ENCODE measurements at places on chromosomes 4 and X. TPM values are rescaled to one million over a fixed set of nuclear protein-coding genes. Genes with fewer than 3 reads are reported as not detected.

ZNF718 gene
- total RNA-seq: 9.3 TPM

SHROOM4 gene
- total RNA-seq: 39.0 TPM

ZNF732 gene
- 2.0 TPM for total RNA-seq

TXK gene
- 0.23 TPM for total RNA-seq

MAGEA2B gene
- not detected for total RNA-seq

IQCM gene
- total RNA-seq: not detected

CXXC4 gene
- total RNA-seq: not detected

MAGED4B gene
- total RNA-seq: 35.9 TPM

PITX2 gene
- total RNA-seq: not detected

MTTP gene
- total RNA-seq: 0.23 TPM

PABPC1L2B gene
- not detected for total RNA-seq

SORBS2 gene
- 200 TPM for total RNA-seq

SYTL4 gene
- 52.4 TPM for total RNA-seq

- peak; percentile 83 for DNase-seq
These were observed 252.6 kb downstream of the ANKRD50 start for GRCh38 chr4:124459941-124460310.

DNA sequence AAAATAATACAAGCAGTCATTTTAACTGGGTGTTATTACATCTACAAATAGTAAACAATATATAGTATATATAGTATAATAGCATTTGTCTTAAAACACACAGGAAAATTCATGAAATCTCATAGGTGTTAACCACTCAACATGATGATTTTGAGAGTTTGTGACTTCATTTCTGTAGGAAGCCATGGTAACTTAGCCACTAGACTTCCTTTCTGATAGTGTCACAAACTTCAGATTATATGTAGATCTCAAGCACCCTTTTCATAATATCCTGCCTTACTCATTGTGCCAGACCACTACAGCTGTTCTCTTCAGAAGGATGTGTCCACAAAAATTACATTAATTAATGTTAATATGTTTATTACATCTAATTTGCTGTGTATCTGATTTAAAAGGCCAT lies 1250.6 kb downstream of the ADGRL3 start:
- no peak for DNase-seq

DNA sequence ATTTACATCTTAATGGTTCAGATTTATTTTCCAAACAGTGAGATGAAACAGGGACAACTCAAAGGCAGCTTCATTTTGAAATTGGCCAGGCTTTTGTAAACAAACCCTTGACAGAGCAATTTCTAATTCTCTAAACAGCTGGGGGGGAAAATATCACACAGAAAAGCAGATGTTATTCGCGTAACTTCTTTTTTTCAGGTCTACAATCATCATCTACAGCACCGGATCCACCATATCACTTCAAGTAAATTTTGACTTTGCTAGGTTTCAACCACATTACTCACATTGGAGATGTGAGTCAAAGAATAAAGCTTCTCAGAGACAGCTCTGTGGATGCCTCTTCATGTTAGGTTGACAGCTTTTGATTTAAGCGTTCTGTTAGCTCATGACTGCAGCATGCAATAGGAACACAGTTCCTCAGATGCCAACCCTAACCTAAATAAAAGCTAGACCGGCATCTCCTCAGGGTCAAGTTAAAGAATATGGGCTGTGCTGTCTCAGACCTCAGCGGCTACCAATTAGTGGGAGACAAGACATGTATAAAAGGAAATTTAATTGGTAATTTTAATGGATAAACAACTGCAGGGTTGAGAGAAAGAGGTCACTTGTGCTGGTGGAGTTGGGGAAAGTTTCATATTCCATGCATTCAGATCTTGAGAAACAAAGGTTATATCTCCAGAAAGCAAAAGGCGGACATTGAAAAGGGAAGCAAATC lies 26.8 kb downstream of the AMELX start:
- no peak for DNase-seq

DNA sequence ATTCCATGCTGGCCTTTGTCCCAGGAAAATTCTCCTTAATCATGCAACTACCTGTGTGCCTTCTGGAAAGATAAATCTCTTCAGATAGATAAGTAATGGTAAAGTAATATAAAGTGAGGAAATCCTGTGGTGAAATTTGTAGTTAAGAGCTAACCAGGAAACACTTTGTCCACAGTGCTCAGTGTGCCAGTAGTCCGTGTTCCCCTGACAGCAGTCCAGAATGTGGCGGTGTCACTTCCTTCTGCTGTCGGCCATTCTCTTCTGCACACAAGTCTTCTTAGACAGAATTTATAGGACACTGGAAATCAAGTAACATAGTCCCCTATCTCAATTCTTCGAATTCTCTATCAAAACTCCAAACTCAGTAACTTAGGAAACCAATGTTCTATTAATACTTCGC lies 5.7 kb upstream of the CXXC4 start:
- DNase-seq: no peak

- DNase-seq: no peak
These were observed 321.3 kb downstream of the PTTG2 start for GRCh38 chr4:38281371-38282071.

DNA sequence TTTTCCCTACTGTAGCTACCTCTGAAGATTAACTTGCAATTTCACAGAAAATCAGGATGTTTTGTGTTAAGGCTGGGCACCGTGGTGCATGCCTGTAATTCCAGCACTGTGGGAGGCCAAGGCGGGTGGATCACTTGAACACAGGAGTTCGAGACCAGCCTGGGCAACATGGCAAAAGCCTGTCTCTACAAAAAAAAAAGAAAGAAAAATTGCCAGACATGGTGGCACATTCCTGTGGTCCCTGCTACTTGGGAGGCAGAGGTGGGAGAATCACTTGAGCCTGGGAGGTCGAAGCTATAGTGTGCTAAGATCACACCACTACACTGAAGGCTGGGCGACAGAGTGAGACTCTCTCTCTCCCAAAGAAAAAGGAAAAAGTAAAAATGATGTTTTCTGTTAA lies 27.4 kb downstream of the APELA start:
- DNase-seq: no peak

DNA sequence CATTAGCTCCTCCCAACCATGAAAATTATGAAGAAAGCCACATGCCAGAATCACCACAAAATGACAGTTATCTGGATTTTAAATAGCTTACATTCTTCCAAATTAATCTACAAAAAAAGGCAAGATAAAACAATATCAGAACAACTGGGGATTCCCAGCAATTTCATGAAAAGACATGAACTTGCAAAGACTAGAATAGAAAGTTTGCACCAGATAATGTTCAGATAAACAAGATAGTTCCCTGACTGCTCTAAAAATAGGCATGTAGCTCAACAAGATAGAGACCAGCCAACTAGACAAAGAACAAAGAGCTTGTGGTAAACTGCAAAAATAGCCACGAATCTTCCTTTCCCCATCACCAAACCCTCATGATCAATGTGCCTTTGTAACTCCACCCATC lies 30.3 kb upstream of the DDX53 start:
- no peak for DNase-seq

- no peak for DNase-seq
These were observed 850.1 kb downstream of the TRIML1 start for GRCh38 chr4:188989371-188989770.

DNA sequence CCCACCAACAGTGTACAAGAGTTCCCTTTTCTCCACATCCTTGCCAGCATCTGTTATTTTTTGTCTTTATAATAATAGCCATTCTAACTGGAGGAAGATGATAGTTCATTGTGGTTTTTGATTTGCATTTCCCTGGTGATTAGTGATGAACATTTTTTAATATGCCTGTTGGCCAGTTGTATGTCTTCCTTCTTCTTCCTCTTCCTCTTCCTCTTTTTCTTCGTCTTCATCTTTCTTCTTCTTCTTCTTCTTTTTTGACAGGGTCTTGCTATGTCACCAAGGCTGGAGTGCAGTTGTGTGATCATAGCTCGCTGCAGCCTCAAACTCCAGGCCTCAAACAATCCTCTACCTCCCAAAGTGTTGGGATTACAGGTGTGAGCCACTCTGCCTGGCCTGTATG lies 87.4 kb downstream of the CCDC160 start:
- DNase-seq: no peak

DNA sequence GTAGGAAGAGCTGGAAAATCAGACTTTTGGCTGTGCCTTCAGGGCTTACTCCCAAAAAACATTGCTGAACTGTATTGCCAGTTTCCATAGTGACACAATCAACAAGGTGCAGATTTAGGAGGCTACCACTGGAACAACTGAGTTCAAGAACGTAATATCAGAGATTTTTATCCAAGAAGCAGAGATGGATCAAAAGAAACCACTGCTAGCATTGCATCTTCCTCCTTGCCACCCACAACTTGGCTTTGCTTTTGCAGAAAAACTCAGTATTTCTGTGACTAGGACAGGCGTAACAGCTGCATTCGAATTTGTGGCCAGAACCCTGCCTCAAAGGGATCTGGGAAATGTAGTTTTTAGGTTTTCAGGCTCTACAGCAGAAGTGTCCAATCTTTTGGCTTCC lies 27.8 kb upstream of the WDFY3 start:
- no peak for DNase-seq

DNA sequence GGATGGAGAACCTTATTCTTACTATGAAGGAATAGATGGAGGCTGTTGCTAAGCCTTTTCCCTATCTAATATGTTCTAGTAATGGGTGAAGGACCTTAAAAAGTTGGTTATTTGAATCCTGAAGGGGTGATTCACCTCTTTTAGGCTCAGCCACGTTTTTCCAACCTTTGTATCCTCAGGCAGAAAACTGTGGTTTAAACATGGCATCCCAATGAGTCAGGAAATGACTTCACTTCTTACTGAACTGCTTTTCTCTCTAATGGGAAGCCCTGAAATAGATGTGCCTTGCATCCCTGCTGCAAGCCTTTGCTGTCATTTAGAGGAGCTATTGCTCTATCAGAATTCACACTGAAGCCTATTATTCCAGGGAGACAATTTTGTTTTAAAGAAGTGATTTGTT lies 191.0 kb upstream of the ARX start:
- DNase-seq: no peak

DNA sequence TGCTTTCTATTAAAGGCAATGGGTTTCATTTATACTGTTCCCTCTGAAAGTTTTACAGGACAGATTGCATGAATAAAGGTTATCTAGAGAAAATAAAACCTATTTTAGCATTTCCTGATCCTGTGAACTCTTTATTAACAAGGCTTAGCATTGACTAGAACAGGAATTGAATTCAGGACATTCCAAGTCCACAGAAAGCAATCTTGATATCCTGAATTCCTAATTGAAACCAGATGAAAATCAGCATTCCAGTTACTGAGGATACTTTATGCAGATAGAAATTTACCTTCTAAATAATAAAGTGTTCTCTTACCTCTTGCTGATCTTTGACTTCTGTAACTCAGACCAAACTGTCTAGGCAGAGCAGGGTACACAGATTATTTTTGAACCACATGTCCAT lies 151.4 kb downstream of the ZNF518B start:
- DNase-seq: no peak

DNA sequence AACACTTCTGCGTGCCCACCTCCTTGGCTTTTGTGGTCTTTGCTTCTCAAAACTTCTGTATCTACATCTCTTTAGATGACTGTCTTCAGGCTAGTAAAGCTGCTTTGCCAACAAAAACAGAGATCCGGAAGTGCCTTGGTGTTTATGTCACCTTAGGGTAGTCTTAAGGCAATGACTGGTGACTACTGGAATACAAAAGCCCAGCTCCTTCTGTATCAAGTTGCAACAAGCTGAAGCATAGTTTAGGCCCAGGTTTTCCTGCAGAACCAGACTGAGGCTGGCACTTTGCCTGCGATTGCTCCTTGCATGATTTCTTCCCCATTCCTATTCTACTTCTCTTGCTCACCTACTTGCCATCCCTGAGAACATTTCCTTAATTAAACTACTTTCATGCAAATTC lies 333.8 kb downstream of the DMD start:
- no peak for DNase-seq

DNA sequence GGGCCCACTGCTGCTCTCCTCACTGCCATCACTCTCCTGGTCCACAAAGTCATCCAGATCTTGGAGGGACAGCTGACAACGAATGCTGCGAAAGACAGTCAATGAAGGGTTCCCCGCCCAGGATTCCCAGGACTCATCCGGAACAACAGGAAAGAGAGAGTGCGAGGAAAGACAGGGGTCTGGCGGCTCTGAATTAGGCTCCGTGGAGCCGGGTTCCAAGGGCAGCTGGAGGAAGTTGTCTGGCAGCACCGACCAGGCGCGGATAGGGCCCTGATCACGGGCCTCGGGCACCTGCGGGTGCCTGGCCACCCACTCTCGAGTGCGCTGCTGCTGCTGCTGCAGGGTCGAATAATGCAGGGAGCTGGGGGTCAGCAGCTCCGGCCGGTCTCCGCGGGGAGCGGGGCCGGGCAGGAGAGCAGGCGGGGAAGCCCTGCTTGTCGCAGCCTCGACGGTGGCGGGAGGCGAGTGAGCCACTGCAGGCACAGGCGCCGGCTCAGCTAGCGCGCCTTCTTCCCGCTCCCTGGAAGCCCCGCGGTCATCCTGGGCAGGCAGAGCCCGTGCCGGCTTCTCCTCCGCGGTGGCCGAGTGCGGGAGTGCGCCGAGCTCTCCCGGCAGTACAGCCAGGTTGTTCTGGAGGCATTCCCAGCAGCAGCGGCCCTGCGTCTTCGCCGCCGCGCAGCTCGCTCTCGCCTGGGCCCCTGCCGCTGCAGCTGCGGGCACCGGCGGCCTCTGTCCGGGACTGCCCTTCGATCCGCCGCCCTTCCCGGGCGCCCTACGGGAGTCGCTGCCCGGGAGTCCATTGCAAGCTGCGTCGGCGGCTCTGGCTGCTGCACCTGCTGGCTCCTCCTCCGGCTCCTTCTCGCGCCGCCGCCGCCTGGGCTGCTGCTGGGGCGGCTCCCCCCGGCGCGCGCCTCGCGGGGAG lies 1.1 kb downstream of the SOWAHB start:
- DNase-seq: peak; percentile 44

- DNase-seq: no peak
These were observed 29.7 kb downstream of the EIF4E start for GRCh38 chr4:98899277-98899676.

Measured in dermis blood vessel endothelial cell (primary cell).